ENCODE measurements at places on chromosomes 5 and 9. TPM values are rescaled to one million over a fixed set of nuclear protein-coding genes. Genes with fewer than 3 reads are reported as not detected.

GDNF gene
- not detected for total RNA-seq

JAKMIP2 gene
- total RNA-seq = 6.3 TPM

ARSK gene
- 7.2 TPM for total RNA-seq

PIP5KL1 gene
- total RNA-seq = 6.4 TPM

FBXW5 gene
- 74.9 TPM for total RNA-seq

CCDC152 gene
- 10.5 TPM for total RNA-seq

SMIM33 gene
- 0.22 TPM for total RNA-seq

NREP gene
- total RNA-seq = 16.8 TPM

- no peak for DNase-seq
Observed at GRCh38 chr5:154368041-154368800, 77.6 kb upstream of the SAP30L start.

DNA sequence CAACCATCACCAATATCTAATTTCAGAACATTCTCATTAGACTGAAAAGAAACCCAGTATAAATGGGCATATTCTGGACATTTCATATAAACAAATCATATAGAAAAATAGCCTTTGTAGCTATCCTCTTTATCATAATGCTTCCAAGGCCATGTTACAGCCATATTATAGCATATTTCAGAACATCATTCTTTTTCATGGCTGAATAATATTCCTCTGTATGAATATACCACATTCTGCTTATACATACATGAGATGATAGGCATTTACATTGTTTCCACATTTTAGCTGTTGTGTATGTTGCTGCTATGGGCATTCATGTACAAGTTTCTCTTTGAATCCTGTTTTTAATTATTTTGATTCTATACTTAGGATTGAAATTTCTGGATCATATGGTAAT lies 167.0 kb downstream of the FBXL17 start:
- DNase-seq = no peak

GRCh38 chr5:131384173-131384572 lies 120.3 kb downstream of the CDC42SE2 start:
- DNase-seq = no peak

GRCh38 chr9:91776409-91777291 lies 173.4 kb downstream of the ROR2 start:
- no peak for DNase-seq

DNA sequence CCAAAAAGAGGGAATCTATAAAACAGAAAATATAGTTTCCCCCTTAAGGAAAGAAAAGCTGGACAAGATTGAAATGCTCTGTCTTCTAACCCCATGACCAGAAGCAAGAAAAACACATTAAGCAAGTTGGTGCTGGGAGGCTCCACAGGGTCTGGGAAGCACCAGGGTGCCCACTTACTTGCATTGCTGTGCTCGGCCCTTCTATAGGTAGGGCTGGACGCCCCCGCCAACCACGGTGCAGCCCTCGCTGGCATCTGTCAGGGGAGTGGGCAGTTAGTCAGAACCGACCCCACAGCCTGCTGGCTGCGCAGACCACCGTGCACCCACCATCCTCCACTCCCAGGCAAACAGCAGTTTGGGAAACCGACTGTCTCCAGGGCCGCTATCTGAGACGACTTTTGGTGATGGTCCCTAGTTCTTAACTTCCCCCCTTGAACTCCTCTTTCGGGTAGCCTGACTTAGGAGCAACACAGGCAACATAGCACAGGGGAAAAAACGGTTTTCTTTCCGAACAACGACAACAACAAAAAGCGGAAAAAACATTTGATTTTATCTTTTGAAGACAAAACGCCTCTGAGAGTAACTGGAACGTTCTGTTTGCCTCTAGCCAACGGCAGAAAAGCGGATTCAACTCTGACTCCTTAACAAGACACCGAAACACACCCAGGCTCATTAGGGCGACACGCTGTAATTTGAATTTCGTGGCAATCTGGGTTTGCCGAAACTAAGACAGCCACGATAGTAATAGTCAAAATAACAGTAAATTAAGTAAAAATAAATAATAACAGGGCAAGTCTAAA lies 3.9 kb downstream of the IRX2 start:
- no peak for DNase-seq

DNA sequence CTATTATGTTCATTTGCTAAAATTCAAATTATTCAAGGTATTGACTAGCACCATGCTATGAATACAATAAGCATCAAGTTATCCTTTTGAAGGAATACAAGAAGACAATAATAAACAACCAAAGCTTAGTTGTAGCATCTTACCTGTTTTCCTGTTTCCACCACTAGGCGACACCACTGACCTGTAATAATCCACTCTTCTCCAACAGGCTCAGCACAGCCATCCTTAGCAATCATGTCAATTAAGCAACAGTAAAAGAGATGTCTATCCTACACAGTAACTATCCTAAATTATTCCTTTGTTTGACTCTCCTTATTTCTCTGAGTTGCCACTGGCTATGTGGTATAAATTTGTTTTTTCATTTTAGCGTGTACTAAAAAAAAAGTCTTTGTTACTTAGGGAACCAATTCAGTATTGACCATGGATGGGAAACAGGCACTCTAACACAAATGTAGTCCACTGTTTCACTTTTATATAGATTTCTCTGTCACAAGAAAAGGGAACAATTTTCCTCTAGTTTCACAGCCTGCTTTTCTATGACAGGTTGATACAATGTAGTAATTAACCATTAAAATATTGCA lies 46.2 kb downstream of the PCA3 start:
- peak; percentile 18 for DNase-seq

- DNase-seq = no peak
Observed at GRCh38 chr9:73037613-73038012, 84.8 kb upstream of the ALDH1A1 start.

DNA sequence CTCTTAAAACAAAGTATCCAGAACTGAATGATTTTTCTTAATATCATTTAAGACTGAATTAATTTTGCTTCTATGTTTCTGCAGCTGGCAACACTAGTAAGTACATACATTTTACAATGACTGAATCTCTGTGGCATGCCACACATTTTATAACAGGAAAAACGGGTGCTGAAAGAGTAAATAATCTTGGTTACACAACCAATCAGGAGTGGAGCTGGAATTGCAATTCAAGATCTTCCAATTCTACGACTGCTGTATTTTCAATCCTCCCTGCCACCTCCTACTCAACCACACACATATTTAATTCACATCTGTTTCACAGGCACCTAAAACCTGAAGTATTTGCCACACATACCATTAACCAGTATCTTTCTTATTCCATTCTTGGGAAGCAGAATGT lies 52.7 kb upstream of the NR5A1 start:
- DNase-seq = no peak

DNA sequence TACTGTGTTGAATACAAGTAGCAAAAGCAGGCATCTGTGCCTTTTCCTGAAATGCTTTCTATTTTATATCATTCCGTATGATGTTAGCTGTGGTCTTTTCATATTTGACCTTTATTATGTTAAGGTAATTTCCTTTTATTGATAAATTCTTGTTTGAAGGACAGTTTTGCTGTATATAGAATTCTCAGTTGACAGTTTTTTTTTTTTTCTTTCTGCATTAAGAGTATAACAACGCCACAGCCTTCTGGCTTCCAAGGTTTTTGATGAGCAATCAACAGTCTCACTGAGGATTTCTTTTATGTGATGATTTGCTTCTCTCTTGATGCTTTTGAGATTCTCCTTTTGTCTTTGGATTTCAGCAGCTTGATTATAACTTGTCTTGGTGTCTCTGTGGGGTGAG lies 23.6 kb downstream of the ZNF483 start:
- DNase-seq = no peak

- DNase-seq = no peak
Observed at GRCh38 chr5:64788156-64788555, 19.4 kb downstream of the CWC27 start.

DNA sequence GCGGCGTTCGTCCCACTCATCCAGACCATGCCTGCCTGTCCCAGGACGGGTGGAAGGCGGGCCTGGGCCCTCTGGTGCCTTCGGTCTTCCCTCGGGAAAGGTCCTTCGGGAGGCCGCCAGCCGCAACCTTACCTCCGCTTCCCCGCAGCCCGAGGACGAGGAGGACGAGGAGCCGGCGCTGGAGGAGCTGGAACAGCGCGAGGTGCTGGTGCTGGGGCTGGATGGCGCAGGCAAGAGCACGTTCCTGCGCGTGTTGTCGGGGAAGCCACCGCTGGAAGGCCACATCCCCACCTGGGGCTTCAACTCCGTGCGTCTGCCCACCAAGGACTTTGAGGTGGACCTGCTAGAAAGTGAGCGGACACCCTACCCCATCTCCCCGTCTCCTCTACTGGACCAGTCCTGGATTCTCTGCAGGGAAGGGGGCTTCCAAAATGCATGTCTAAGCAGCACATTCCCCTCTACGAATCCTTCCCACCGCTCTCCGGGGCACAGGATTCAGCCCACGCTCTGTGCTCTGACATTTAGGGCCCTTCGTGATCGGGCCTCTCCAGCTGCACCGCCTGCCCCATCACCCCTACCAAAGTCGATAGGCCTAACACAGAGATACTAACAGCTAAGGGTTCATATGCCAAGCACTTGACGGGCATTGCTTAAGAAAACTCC lies 1.1 kb downstream of the ARL10 start:
- no peak for DNase-seq

DNA sequence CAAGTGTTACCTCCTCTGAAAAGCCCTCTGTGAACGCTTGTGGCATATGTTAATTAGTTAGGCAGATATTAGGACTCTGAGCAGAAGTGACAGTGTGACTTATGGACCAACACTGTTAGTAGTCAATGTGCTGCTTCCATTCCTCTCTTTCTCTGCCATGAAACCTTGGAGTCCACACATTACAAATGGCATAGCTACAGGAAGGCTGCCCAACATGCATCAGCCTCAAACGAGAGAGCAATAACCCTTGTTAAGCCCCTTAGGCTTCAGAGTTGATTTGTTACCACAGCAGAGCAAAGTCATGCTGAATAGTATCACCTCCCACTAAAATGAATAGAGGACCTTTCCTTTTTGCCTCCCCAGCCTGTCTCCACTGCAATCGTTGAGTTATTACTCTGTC lies 397.7 kb upstream of the SMARCA2 start:
- no peak for DNase-seq

Measured in activated T-cell treated with anti-CD3 and anti-CD28 coated beads, Interleukin-2, amount 50 U/mL, for 72 hours (primary cell).